ENCODE measurements at places on chromosomes 13 and 19. TPM values are rescaled to one million over a fixed set of nuclear protein-coding genes. Genes with fewer than 3 reads are reported as not detected.

Gene ZNF560
- not detected for polyA plus RNA-seq

Gene IFNL1
- not detected for polyA plus RNA-seq

DNA sequence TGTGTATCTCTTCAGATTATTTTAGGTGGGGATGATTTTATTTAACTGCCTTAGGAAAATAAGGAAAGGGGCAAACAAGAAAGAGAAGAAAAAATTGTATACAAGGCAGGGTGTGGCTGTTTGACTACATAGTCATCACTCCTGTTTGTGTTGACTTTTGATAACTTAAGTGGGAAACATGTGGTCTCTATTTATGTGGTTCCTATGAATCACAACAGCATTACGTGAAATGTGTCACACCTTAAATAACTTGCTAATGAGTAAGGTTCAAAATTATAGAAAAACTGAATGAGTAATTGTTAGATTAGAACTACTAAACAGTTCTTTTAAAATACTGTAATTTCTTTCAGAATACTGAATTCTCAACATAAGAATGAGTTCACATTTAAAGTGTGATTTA, 69.3 kb downstream of the LMO7 start:
- no peak for DNase-seq
- no peaks in the 10 kb centered on the region for H3K4me1 ChIP-seq
- no peak overlapping the region for H3K27ac ChIP-seq

Gene PNMA8A
- polyA plus RNA-seq: not detected

Gene C19orf81
- not detected for polyA plus RNA-seq

- H3K27me3 ChIP-seq: no peaks in the 10 kb centered on the region
- no peak overlapping the region for H3K27ac ChIP-seq
- H3K36me3 ChIP-seq: peaks cover 36% of the 10 kb centered on the region
- DNase-seq: no peak
These were observed 47.6 kb downstream of the CEP89 start for GRCh38 chr19:32924200-32924599.

DNA sequence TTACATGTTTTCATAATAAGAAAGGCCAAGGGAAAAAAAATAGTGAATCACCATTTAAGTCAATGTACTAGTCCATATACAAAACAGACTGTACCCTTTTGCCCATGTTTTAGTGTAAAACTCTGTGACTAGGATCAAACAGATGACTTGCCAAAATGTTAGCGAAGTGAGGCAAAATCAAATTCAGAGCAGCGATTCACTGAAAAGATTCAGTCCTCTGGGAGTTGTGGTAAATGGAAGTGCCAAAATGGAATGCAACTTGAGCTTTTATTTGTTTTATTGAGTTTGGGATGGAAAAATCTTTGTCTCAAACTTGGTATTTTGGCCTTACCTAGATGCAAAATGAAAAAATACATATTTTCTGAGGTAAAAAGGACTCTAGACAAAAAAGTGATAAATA, 9.1 kb downstream of the CDADC1 start:
- no peak for DNase-seq
- H3K36me3 ChIP-seq: peaks cover 14% of the 10 kb centered on the region
- H3K27ac ChIP-seq: no peak overlapping the region
- peak overlapping the region; percentile 80 for H3K4me3 ChIP-seq

Gene CYP4F11
- not detected for polyA plus RNA-seq

GRCh38 chr19:19558055-19558454, 20.0 kb downstream of the CILP2 start:
- H3K4me1 ChIP-seq: peaks cover 2% of the 10 kb centered on the region
- DNase-seq: no peak
- H3K27me3 ChIP-seq: no peaks in the 10 kb centered on the region

GRCh38 chr13:112131713-112132113, 64.8 kb downstream of the SOX1 start:
- no peaks in the 10 kb centered on the region for H3K36me3 ChIP-seq
- no peak overlapping the region for H3K27ac ChIP-seq
- peaks cover 12% of the 10 kb centered on the region for H3K27me3 ChIP-seq
- no peaks in the 10 kb centered on the region for H3K4me1 ChIP-seq
- DNase-seq: no peak
- no peak overlapping the region for H3K4me3 ChIP-seq

DNA sequence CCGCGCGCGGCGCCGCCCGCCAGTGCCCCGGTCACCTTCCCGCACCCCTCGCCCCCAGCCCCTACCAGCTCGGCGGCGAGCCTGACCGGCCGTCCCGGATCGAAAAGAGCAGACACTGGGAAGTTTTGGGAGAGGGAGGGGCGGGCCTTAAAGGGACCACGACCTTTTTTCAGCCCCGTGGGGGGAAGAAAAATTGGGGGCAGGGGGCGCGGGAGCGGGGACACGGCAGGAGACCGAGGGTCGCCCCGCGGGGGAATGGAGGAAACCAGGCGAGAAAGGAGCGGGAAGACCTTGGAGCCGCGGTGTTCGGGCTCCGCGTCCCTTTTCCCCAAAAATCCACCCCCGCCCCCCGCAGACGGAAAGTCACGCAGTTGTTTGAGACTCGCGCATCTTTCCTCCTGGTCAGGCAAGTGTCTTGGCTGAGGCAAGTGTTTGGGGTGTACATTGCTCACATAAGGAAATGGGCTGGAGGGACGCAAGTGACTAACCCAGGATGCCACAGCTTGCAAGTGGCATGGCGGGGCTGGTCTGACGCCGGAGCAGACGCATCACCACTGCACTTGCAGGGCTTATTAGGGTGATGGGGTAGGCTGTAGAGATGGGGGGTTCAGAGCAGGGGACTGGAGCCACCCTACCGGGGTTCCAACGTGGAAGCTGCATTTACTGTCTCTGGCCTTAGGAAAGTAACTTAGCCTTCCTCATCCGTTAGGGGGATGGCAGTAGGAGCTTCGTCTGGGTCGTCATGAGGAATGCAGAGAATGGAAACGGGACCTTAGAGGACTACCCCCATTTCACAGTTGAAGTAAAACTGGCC, 2.7 kb upstream of the HNRNPL start:
- peak overlapping the region; percentile 98 for H3K27ac ChIP-seq
- DNase-seq: peak; percentile 48
- H3K4me1 ChIP-seq: peaks cover 45% of the 10 kb centered on the region

Gene TSHZ3
- polyA plus RNA-seq: not detected

Gene HS6ST3
- polyA plus RNA-seq: not detected

Gene CBLC
- not detected for polyA plus RNA-seq

GRCh38 chr13:23551213-23552008, 18.8 kb upstream of the TNFRSF19 start:
- H3K27me3 ChIP-seq: peaks cover 62% of the 10 kb centered on the region
- no peak for DNase-seq
- H3K4me3 ChIP-seq: no peak overlapping the region
- no peaks in the 10 kb centered on the region for H3K4me1 ChIP-seq

DNA sequence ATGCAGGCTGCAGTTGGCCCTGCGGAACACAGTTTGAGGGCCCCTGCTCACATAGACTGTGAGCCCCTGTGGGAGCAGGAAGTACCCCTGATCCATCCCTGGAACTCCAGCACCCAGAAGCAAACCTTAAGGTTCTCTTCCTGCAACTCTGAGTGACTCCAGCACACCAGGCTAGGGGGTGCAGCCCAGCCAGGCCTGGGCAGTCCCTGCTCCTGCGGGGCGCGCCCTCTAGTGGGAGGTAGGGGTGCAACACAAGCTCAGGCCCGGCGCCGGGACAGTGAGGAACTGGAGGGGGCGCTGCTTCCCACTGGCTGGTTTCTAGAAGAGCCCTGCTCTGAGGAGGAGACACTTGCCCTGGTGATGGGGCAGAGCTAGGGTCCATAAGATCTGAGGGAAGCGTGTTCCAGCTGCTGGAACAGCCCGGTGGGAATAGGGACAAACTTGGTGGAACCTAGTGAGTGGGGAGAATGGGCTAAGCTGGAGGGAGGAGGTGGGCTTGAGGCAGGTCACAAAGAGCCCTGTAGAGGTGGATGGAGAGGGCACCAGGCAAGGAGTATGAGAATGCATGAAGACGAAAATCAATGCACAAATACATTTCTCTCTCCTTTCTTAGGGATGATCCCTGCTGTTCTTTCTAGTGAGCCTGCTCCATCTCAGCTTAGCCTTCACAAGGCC, 5.0 kb downstream of the ZSCAN5A start:
- no peaks in the 10 kb centered on the region for H3K36me3 ChIP-seq
- H3K4me1 ChIP-seq: peaks cover 7% of the 10 kb centered on the region
- peak overlapping the region; percentile 50 for H3K4me3 ChIP-seq
- peak; percentile 27 for DNase-seq
- no peaks in the 10 kb centered on the region for H3K27me3 ChIP-seq

- no peak for DNase-seq
- H3K27ac ChIP-seq: peak overlapping the region; percentile 89
- no peaks in the 10 kb centered on the region for H3K27me3 ChIP-seq
- H3K4me3 ChIP-seq: peak overlapping the region; percentile 41
- peaks cover 31% of the 10 kb centered on the region for H3K36me3 ChIP-seq
These were observed 32.6 kb downstream of the VWA8 start for GRCh38 chr13:41928323-41928722.

GRCh38 chr13:97515643-97516042, 81.7 kb downstream of the RAP2A start:
- no peak overlapping the region for H3K27ac ChIP-seq
- DNase-seq: no peak
- H3K27me3 ChIP-seq: peaks cover 26% of the 10 kb centered on the region
- no peaks in the 10 kb centered on the region for H3K4me1 ChIP-seq

GRCh38 chr19:48445256-48445605, 552 bp upstream of the GRWD1 start:
- no peak for DNase-seq
- H3K27me3 ChIP-seq: peaks cover 20% of the 10 kb centered on the region
- H3K4me1 ChIP-seq: peaks cover 33% of the 10 kb centered on the region
- H3K36me3 ChIP-seq: peaks cover 4% of the 10 kb centered on the region
- H3K27ac ChIP-seq: peak overlapping the region; percentile 99
- H3K4me3 ChIP-seq: peak overlapping the region; percentile 99

GRCh38 chr13:99980824-99981734, 505 bp upstream of the ZIC2 start:
- peak overlapping the region; percentile 42 for H3K4me3 ChIP-seq
- peaks cover 7% of the 10 kb centered on the region for H3K4me1 ChIP-seq
- peaks cover 20% of the 10 kb centered on the region for H3K36me3 ChIP-seq
- no peak for DNase-seq
- peak overlapping the region; percentile 85 for H3K27ac ChIP-seq
- peaks cover 51% of the 10 kb centered on the region for H3K27me3 ChIP-seq

- H3K36me3 ChIP-seq: no peaks in the 10 kb centered on the region
- H3K27me3 ChIP-seq: no peaks in the 10 kb centered on the region
- no peak overlapping the region for H3K4me3 ChIP-seq
- no peaks in the 10 kb centered on the region for H3K4me1 ChIP-seq
- DNase-seq: no peak
- no peak overlapping the region for H3K27ac ChIP-seq
These were observed 53.3 kb downstream of the TRPC4 start for GRCh38 chr13:37816276-37816675.

DNA sequence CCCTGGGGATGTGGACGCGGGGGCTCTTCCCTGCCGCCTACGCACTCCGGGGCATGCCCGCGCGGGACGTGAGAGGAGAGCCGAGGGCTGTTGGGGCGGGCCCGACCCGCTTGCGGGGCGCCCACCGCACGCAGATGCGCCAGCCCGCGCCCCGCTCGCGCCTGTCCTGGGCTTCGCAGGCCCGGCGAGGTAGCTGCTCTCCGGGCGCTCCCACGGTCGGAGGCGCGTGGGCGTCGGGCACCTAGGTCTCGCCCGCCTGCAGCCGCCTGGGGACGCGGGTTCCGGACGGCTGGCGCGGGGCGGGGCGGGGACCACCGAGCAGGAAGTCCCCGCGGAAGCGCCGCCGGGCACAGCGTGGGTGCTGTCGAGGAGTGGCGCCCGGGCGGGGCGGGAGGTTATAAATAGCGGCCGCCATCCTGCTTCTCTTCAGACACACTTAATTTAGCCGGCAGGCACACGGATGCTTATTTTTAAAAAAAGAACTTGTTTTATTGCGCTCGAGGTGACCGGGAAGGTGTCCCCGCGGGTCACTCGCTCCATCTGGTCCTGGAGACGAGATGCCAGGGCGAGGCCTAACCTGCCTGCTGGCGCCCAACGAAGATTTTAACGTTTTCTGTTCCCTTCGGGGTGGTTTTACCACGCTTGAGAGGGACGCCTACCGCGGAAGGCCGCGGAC, 561 bp upstream of the GJA3 start:
- peak; percentile 80 for DNase-seq
- no peaks in the 10 kb centered on the region for H3K36me3 ChIP-seq
- H3K27me3 ChIP-seq: peaks cover 11% of the 10 kb centered on the region

DNA sequence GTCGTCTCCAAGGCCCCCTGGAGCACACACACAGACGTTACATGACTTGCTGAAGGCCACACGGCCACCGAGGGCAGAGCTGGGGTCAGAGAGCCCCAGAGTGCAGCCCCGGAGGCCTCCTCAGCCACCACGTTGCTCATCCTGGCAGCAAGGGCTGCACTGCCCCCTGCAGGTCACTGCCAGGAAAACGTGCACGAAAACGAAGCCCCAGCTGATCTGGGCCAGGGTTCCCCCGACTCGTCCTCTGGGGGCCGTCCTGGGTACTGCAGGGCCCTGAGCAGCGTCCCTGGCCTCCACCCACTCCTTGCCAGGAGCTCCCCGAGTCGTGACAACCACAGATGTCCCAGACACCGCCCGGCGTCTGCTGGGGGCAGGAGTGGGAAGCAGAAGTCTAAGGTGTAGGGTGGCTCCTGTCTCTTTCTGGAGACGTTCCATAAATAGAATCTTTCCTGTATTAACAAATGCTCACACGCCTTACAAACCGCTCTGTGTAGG, 3.4 kb downstream of the TPGS1 start:
- DNase-seq: peak; percentile 82
- H3K4me3 ChIP-seq: peak overlapping the region; percentile 92
- no peaks in the 10 kb centered on the region for H3K36me3 ChIP-seq
- no peaks in the 10 kb centered on the region for H3K27me3 ChIP-seq

Gene MEF2B
- 0.29 TPM for polyA plus RNA-seq

Gene ZBTB32
- polyA plus RNA-seq: 0.70 TPM

- peaks cover 4% of the 10 kb centered on the region for H3K27me3 ChIP-seq
- peaks cover 25% of the 10 kb centered on the region for H3K4me1 ChIP-seq
- DNase-seq: no peak
- H3K36me3 ChIP-seq: no peaks in the 10 kb centered on the region
These were observed 4.1 kb downstream of the KANK2 start for GRCh38 chr19:11192957-11193939.

- H3K27ac ChIP-seq: no peak overlapping the region
- no peaks in the 10 kb centered on the region for H3K4me1 ChIP-seq
- no peaks in the 10 kb centered on the region for H3K36me3 ChIP-seq
These were observed 34.6 kb downstream of the CYP4F2 start for GRCh38 chr19:15863272-15863671.

Gene PLA2G4C
- 5.8 TPM for polyA plus RNA-seq

DNA sequence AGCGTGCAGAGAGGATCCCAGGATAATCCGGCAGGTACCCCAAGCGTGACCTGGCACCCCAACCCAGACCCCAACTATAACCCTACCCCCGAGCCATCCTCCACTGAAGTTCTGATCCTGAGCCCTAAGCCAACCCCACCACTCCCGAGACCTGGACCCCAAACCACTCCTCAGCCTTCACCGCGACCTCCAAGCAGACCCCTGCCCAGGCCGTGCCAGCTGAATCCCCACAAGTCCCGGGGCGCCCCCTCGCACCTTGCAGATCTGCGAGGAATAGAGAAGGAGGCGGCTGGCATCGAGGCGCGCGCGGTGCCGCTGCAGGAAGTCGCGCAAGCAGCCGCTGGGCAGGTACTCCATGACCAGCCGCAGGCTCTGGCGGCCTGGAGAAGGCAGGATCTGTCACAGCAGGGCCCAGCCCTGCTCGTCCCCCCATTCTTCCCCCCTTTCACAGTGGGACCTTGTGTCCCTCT, 10.1 kb upstream of the INSL3 start:
- no peak overlapping the region for H3K4me3 ChIP-seq
- H3K27ac ChIP-seq: no peak overlapping the region
- H3K36me3 ChIP-seq: peaks cover 15% of the 10 kb centered on the region
- H3K4me1 ChIP-seq: peaks cover 13% of the 10 kb centered on the region
